ENCODE measurements at places on chromosomes 1 and 21.

- no peak for DNase-seq
Measured at GRCh38 chr1:238589843-238590435, 699.2 kb upstream of the ZP4 start.

DNA sequence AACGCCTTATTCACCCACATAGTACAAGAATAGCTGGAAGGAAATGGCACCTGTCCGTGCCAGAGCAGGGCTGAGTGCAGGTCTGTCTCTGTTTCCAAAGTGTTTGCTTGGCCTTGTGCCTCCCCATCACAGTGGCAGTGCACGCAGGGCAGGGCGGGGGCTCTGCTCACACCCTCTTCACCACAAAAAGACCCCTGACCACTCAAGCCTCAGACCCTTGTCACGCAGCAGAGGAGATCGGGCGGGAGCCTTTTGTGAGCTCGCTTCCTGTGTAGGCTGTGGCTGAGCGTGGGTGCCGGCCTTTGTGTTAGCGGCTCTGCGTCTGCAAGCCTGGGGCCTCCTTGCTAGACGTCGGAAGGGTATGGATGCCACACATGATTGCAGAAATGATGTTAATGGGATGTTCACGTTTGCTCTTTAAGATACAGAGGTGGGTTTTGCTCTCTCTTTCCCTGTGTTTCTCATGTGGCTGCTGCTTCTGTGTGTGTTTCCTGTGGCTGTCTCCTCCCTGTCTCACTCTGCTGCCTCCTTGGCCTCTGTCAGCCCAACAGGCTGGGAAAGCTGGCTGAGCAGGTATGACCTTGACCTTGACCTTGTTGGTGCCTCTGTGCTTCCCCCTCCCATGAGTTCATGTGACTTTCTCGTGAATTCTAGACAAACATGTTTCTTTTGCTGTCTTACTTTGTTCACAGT, 45.4 kb downstream of the S100B start:
- no peak for DNase-seq

DNA sequence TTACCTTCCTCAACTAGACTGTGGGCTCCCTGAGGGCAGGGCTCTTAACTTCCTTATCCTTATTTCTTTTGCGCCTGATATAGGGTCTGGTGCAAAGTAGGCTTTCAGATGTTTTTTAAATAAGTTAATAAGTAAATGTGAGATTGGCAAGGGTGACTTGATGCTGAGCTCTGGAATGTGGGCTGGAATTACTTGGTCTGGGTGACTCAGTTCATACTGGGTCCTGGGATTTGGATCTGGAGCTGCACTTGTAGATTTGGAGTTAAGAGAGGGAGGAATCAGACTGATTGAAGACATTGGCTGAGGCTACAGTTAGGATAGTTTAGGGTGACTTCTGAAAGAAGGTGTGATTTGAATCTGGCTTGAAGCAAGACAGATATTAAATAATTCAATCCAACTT, 190.9 kb downstream of the GIPC2 start:
- DNase-seq, result peak; percentile 89

DNA sequence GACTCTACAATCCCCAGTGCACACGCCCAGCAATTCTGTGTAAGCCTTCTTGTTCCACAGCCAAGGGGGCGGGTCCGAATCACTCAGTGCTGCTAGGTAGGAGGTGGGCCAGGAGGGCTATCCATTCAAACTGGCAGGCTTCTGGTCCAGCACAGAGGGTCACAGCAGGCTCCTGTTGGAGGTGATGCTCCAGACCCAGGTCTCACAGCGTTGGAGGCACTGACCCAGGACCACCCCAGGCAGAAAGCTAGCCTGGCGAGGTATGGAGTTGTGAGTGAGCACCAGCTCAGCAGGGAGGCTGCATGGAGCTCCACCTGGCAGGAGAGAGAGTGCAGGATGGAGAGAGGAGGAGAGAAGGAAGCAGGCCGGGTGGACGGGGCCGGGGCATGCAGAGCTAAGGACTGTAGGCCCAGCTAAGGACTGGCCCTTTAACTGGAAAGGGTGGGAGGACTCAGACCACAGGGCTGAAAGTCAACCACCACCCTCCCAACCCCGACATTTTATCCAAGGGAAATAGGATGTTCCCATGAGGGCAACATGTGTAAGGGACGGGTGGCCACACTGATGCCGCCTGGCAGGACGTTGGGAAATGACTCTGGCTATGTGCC, 38.7 kb downstream of the GPR161 start:
- DNase-seq, result no peak

- DNase-seq, result no peak
Measured at GRCh38 chr21:23281917-23282316, 2283.7 kb downstream of the NCAM2 start.

- no peak for DNase-seq
Measured at GRCh38 chr21:41674402-41674801, 92.5 kb downstream of the RIPK4 start.

DNA sequence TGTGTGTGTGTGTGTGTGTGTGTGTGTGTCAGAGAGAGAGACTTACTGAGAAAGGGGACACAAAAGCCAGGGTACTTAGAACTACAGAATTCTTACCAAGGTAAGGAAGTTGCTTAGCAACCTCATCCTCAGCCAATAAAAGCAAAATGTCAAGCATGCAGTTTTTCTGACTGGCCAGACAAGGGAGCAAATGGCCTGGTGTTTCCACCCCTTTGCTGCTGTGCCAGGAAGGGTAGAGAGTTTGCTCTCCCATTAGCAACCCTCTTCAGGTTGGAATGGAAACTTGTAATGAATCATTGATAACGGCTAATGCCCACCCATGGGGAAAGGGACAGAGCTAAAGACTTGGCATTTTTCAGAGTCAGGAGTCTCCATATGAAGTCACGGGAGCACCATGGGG, 10.6 kb downstream of the RXRG start:
- DNase-seq, result no peak

DNA sequence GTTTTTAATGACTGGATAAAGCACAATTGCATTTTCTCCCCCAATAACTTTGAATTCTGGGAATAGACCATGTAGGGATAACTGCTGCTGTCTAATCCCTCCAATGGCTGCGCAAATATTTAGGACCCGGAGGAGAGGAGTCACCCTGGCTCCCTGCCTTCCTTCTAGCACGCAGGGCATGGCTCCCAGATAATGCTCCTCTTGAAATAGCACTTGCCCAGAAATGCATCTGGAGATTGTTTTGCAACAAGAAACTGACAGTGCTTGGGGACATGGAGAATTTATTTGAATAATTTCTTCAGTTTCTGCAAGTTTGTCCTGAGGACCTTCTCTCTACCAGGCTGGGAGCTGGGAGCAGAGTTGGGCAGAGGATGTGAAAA, 83.5 kb downstream of the MAN1C1 start:
- no peak for DNase-seq

DNA sequence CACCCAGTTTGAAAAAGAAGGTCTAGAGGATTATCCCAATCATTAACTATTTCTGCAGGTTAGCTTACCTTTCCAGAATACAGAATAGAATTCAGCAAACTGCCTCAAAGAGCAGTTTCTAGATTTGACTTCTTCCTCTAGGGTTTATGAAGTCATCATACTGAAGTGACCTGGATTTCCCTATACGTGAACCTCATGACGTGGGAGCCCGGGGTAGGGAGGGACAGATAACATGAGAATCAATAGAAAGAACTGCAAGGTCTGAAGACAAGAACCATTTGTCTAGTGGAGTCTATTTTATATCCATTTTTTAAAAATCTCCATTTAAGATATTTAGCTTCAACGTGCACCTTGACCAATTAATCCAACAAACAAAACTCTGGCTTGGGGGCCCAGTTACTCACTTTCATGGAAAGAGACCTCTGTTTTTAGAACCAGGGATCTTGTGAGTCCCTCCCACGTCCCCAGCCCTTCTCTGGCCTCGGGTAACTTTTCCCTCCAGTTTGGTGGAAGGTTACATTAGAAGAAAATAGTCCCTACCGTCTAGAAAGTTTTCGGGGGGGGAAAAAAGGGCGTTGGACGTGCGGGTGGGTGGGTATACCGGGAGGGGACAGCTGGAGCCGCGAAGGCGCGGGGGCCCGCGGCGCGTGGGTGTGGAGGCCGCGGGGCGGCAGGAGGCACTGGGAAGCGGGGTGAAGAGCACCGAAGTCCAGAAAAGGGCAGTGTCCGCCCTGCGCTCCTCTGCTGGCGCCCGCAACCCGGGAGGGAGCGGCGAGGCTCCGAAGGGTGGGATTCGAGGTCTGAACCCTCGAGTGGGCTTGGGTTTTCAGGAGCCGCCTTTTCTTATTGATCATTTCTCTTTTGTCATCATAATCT, 13.8 kb upstream of the POGZ start:
- peak; percentile 24 for DNase-seq

DNA sequence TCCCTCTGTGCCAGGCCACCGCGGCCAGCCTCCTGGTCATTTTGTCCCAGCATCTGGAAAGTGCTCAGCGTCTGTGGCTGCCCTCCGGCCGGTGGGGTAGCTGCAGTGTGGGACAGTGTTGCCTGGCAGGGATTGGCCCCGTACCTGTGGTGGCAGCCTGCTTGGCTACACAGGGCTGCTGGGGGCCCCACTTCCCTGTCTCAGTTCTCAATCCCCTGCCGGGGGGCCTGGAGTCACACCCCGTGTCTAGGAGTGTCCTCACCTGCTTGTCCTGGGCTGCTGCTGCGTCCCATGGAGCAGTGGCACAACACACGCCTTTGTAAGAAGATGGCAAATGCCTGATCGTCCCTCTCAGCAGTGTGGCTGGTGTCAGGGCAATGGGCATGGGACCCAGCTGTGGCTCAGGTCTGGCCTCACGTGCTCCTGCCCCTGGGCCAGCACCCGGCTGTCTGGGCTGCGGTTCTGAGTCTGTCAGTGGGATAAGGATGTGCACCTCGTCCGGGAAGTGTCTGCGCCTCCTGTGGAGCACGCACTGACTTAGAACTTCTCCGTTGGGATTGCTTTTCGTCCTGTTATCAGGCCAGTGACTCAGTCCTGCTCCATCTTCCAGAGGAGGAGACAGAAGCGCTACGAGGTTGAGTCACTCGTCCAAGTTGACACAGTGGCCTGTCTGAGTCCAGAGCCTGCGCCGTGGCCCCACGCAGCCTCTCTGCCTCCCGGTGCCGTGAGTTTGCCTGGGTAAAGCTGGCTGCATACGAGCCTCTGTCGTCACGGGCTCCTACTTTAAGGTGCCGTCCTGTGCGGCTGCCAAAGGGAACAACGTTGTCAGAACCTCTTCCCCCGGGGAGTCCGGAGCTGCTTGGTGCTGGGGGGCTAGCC, 41.0 kb downstream of the CRYAA start:
- DNase-seq, result no peak

DNA sequence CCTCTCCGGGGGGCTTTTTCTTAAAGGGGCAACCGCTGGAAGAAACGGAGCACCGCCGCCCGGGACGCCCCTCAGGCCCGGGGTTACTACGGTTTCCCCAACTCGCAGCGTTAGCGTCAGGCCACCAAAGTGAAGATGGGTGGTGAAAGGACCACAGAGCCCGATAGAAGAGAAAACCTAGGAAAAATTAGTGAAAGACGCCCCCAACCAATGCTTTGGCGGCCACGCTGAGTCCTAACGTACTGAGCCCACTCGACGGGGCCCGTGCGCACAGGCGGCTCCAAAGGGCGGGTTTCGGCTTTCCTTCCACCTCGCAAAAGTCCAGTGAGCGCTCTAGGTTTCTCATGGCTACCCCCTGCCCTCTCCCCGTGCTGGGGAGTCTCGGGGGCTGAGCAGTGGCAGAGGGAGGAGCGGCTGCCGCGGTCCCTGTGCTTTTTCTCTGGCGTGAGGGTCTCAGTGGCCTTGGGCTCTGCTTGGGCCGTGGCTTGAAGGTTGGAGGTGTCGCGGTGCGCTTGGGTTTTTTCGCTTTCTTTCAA, 12.2 kb upstream of the SPEN start:
- no peak for DNase-seq

- no peak for DNase-seq
Measured at GRCh38 chr1:58708166-58708565, 8.3 kb upstream of the MYSM1 start.

GRCh38 chr1:146032631-146033219, 11.2 kb upstream of the HJV start:
- DNase-seq, result peak; percentile 62

GRCh38 chr1:63651161-63651701, 58.0 kb downstream of the PGM1 start:
- no peak for DNase-seq
